ENCODE measurements at places on chromosomes 4 and X.

GRCh38 chr4:118730683-118731082 is 45.5 kb downstream of the METTL14 start:
- DNase-seq: no peak

DNA sequence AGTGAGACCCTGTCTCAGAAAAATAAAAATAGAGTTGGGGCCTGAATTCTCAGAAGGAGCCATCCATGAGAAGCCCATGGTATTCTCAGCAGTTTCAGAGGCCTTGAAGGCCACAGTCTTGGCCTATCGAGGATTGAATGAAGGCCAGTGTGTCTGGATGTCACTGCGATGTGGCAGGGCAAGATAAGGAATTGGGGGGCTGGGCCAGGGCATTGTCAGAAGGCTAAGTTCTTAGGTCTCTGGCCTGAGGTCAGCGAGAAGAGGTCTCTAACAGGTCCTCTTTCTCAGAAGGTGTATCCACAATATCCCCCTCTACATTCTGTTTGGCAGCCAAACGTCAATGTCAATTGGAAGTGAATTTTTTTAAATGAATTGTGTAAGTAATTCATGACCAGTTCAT is 5.7 kb downstream of the ZNF275 start:
- DNase-seq: no peak

DNA sequence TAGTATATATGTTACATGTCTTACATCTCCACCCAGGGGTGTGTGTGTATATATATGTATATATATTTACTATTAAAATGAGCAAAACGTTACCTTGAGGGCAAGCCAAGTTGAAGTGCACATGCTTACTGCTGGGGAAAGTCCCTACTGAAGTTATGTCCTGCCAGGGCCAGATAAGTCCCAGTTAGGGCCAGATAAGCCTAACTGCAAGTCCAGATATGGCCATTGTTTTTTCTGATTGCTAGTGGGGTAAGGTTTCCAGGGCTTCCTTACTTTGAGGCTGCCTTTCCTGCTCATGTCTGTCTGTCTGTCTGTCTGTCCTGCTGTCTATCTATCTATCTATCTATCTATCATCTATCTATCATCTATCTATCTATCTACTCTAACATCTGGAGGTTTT is 19.3 kb upstream of the ZNF81 start:
- DNase-seq: no peak

DNA sequence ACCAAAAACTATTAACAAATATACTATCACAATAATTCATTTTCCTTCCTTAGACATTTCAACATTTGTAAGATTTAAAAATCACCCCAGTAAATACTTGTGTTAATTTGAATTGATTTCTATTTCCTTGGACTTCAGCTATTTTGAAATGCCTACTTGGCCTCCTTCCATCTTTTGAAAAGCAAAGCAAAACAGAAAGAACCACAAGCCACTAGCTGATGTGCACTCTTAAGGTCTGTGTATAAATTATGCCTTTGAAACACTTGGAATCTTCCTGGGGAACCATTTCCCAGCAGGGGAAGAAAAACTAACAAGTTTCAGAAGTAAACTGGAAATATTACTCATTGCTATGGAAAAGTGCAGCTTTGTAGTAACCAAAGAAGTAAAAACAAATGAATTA is 139.8 kb downstream of the CLCN4 start:
- DNase-seq: no peak

DNA sequence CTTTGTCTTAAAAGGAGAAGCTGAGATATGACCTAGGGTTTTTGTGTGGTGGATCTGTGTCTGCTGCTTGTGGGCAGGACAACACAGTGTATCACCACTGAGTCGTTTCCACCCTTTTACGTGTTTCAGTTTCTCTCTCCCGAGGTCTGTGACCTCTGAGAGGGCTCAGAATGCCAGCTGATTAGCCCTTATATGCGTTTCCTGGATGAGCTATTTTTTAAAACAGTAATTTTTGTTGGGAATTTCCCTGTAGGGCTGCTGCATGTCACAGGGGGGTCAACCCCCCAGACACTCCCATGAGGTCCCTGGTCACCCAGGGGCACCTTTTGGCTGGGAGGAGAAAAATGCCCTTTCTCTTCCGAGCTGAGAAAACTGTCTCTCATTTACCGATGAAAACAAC is 170.4 kb upstream of the CASK start:
- no peak for DNase-seq

GRCh38 chr4:7256984-7257810 is 64.9 kb downstream of the SORCS2 start:
- DNase-seq: no peak

GRCh38 chrX:21847342-21847741 is 7.9 kb downstream of the MBTPS2 start:
- peak; percentile 90 for DNase-seq
